ENCODE measurements at places on chromosomes 6 and 20.

- no peak for DNase-seq
Measured at GRCh38 chr20:46233701-46234100, 74.6 kb downstream of the CDH22 start.

GRCh38 chr6:156974830-156975261, 197.7 kb downstream of the ARID1B start:
- no peak for DNase-seq

- no peak for DNase-seq
Measured at GRCh38 chr20:49766979-49767521, 45.6 kb upstream of the SLC9A8 start.

- DNase-seq = no peak
Measured at GRCh38 chr6:144804246-144804790, 519.2 kb downstream of the UTRN start.

GRCh38 chr6:40738551-40739193, 151.5 kb upstream of the LRFN2 start:
- DNase-seq = no peak
